ENCODE measurements at places on chromosomes 1 and 21. TPM values are rescaled to one million over a fixed set of nuclear protein-coding genes. Genes with fewer than 3 reads are reported as not detected.

- no peak for DNase-seq
Measured at GRCh38 chr1:19643121-19643520, 990 bp upstream of the NBL1 start.

- no peak for DNase-seq
Measured at GRCh38 chr21:43317254-43317748, 109.6 kb downstream of the SIK1 start.

DNA sequence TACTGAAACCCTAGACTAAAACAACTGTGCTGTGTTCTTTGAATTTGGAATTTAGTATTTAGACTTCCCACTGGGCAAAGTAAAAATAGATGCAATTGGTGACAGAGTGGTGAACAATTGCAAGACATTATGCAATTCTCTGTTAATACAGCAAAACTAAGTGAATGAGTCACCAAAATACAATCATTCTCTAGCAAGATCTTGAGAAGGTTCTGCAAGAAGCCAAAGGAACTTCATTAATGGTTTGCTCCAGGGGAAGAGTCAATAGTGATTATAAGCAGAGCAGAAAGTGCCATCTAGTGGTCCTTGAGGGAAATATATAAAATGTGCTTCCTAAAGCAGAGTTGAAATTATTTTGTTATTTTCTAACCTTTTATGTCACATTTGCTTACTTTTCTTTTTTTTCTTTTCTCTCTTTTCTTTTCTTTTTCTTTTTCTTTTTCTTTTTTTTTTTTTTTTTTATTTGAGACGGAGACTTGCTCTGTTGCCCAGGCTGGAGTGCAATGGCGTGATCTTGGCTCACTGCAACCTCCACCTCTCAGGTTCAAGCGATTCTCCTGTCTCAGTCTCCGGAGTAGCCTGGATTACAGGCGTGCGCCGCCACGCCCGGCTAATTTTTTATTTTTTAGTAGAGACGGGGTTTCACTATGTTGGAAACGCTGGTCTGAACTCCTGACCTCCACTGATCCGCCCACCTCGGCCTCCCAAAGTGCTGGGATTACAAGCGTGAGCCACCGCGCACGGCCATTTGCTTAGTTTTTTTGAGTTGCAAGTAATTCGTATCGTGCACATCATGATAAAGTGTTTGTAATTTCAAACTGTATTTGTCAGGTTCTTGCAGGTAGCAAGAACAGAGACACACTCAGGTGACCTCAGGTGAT is 99.2 kb downstream of the CTH start:
- peak; percentile 87 for DNase-seq

The C1QTNF12 gene
- polyA plus RNA-seq, result 0.21 TPM

The ACKR1 gene
- not detected for polyA plus RNA-seq

GRCh38 chr1:24190983-24191461 is 3.9 kb upstream of the IFNLR1 start:
- no peak for DNase-seq

- DNase-seq, result no peak
Measured at GRCh38 chr1:83583351-83584014, 415.4 kb downstream of the TTLL7 start.

DNA sequence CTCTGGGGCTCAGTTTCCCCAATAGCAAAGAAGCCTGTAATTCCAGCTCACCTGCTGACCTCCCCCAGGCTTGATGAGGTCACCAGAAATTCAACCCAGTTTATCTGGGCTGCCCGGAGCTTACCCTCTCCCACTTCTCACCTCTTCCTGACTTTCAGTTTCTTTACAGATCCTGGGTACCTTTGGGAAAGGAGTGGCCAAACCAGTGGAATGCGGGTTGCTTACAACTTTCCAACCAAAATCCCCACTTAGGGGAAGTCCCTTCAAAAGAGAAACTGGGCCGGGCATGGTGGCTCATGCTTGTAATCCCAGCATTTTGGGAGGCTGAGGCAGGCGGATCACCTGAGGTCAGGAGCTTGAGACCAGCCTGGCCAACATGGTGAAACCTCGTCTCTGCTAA is 5.9 kb upstream of the MARCKSL1 start:
- DNase-seq, result no peak

The SGIP1 gene
- polyA plus RNA-seq, result 85.1 TPM

GRCh38 chr1:157739229-157739901 is 37.6 kb downstream of the FCRL2 start:
- DNase-seq, result no peak

DNA sequence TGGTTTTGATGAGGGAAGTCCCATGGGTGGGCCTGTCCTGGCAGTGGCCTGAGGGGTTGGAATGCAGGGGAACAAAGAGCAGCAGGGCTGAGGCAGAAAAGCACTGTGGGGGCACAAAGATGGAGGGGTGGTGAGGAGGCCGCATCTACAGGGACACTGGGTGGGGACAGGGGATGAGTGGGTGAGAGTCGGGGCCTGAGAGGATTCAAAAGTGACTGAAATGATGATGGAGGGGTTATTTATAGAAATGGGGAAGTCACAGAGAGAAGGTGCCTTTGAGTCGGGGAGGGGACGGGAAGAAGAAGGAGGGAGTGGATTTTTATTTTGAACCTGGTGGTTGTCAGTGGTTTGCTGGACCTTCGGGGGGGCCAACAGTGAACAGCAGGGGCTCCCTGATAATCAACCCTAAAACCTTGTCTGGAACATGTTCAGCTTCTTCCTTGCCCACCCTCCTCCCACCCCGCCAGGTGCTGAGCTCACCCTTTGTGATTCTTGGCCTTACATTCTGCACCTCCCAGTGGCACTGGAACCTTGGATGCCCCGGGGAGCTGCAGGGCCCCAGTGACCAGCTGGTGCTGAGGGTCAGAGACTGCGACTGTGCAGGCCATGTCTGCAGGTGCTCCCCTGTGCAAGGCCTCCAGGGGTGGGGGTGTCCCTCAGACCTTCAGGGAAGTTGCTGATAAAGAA is 42.9 kb downstream of the IER5 start:
- DNase-seq, result no peak

The PCSK9 gene
- polyA plus RNA-seq, result 0.17 TPM

DNA sequence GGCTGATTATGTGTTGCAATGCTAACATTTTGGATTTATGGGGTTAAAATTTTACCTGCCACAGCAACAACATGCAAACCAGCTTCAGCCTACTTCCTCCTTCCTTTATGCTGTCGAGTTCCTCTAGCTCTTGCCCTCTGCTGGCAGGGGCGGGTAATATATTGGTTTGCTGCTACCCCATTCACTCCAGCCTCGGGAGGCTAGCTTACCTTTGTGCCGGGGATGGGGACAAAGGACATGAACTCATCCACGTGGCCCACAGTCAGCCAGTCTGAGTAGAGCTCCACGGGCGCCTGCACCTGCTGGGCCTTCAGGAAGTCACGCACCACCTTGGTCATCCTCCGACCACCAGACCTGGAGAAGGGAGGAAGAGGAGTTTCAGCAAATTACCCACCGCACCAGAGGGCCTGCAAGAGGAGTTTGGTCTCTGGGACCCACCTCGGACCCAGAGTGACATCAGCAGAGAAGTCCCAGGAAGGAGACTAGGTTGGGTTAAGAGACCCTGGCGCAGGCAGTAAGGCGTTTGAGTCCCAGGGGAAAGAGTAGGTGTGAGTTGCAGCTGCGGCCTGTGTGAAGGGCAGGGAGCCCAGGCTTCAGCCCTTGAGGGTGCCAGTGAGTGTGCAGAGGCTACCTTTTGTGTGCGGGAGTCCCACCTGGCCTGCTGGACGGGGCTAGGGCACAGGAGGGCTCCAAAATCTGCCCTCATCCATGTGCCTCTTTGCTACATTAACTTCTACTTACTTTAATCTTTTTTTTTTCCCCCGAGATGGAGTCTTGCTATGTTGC is 21.8 kb upstream of the SDHB start:
- DNase-seq, result no peak

The OVAAL gene
- not detected for polyA plus RNA-seq

- DNase-seq, result no peak
Measured at GRCh38 chr1:16068356-16069270, 4.8 kb downstream of the FAM131C start.

DNA sequence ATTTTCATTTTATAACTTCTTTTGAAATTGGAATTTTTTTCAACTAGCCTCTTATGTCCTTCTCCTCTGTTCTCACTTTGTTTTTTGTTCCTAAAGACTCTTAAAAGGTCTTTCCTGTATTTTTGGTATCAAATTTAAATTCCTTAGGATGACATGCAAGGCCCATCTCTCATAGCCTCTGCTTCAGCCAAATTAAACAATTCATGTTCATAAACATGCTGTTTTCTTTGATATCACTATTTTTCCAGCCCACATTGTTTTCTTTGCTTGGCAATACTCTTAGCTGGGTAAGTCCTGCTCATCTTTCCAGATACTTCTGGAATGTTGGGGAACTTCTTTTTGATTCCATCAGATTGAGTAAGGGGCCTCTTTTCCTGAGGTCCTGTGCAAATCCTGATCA is 55.8 kb upstream of the GPR88 start:
- no peak for DNase-seq

DNA sequence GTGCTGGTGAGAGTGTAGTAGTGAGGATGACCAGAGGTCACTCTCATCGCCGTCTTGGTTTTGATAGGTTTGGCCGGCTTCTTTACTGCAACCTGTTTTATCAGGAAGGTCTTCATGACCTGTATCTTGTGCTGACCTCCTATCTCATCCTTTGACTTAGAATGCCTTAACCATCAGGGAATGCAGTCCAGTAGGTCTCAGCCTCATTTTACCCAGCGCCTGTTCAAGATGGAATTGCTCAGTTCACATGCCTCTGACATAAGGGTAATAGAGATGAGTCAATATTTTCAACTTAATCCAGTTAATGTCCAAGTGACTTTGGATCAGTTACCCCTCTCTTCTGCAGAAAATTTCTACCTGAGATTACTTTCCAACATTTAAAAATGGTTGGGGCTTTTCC is 4.6 kb downstream of the NID1 start:
- no peak for DNase-seq

- no peak for DNase-seq
Measured at GRCh38 chr1:161900160-161900559, 123.5 kb downstream of the OLFML2B start.

- no peak for DNase-seq
Measured at GRCh38 chr1:111551623-111552411, 48.4 kb upstream of the ADORA3 start.

GRCh38 chr1:7301664-7301981 is 469.5 kb upstream of the VAMP3 start:
- no peak for DNase-seq

DNA sequence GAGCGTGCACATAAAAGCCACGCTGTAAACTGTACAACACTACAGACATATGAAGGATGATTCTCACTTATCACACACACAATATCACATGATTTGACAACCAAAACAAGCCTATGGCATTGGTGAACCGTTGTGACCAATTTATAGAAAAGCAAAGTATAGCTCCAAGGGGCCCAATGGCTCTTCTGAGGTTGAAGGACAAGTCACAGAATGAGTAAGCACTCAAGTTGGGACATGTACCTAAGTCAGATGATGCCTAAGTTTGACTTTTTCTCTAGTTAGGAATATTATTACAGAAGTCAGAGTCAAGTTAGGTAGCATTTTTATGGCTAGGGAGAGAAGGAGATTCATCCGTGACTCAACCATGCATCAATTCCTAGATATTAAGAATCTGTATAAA is 45.7 kb downstream of the PLPP3 start:
- DNase-seq, result no peak

DNA sequence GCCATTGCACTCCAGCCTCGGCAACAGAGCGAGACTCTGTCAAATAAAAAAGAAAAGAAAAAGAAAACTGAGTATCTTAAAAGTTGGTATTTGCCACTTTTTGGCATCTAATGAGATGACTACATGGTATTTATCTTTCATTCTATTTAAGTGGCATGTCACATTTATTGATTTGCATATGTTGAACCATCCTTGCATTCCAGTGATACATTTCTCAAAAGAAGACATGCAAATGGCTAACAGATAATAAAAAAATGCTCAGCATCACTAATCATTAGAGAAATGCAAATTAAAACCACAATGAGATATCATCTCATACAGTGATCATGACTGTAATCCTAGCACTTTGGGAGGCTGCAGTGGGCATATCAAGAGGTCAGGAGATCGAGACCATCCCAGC is 28.1 kb downstream of the SFPQ start:
- no peak for DNase-seq

DNA sequence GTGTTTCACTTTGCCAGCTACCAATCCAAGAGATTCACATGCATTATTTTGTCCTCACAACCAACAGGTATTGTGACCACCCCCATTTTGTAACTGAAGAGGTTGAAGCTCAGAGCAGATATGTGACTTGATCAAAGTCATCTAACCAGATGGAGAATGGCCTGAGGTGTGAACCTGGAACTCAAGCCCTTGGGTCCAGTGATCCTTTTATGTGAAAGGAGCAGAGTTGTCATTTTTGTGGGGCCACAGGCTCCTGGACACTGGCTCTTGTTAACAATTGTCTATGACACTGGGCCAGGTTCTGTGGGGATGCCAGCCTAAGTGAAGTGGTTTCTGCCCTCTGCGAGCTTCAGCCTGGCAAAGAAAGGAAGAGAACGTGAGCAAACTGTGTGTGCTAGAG is 172.6 kb downstream of the ZZZ3 start:
- DNase-seq, result no peak

DNA sequence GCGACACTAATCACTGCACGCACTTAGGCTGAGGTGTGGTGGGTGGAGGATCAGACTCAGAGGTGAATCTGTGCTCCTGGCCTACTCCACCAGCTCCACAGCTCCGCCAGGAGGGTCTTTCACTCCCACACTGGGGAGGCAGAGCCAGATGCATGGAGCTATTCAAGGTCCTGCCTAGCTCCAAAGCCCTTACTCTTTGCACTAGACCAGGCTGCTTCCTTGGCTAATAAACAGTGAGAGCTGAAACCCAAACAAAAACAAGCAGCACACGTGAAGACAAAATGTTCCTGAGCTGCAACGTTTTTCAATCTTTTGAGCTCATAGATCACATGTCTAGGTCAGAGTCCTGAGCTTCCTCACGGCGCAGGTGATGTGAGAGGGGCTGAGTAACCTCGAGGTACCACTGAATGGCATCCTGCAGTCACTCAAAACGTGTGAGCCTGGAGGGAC is 19.2 kb downstream of the CAPZB start:
- DNase-seq, result no peak

The SON gene
- polyA plus RNA-seq, result 103 TPM

DNA sequence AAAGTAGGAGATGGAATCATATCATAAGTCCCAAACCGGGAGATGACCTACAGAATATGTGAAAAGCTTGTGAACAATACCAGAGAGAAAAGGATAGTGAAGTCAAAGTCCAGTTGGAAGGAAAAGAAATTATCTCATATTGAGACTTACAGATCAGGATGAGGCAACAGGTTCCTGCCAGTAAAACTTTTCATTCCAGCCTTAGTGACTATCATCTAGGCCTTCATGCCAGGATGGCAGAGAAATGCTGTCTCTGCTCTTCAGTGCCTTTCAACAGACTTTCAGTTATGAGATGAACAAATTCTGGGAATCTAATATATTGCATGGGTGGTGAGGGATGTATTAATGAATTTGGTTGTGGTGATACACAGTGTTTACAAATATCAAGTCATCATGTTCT is 52.3 kb downstream of the NTMT2 start:
- no peak for DNase-seq

GRCh38 chr1:231828182-231828920 is 201.8 kb downstream of the DISC1 start:
- DNase-seq, result peak; percentile 88

GRCh38 chr1:183002267-183002666 is 21.0 kb upstream of the LAMC1 start:
- DNase-seq, result no peak

GRCh38 chr1:71660411-71660810 is 579.6 kb upstream of the ZRANB2 start:
- DNase-seq, result no peak
